ENCODE measurements at places on chromosomes 3 and 15. TPM values are rescaled to one million over a fixed set of nuclear protein-coding genes. Genes with fewer than 3 reads are reported as not detected.

Gene SLC6A1
- total RNA-seq, result 61.1 TPM

- DNase-seq, result no peak
Observed at GRCh38 chr3:131712662-131713061, 209.9 kb upstream of the MRPL3 start.

DNA sequence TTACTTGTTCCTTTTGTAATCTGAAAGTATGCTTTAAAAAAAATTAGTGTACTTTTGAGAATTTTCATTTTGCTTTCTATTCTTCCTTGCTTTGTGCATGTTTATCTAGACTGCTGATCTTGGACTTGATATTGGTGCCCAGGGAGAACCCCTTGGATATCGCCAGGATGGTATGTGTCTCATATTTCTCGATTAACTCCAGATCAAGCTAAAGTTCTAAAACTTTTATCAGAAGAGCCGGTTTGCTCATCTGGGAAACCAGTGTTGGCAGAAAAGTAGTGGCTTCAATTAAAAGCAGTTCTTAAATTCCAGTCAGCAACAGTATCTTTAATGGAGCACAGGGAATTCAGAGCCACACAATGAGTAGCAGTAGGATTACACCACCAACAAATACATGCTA lies 38.6 kb downstream of the CTNNB1 start:
- DNase-seq, result no peak

Gene UTS2B
- 1.6 TPM for total RNA-seq

- no peak for DNase-seq
Observed at GRCh38 chr3:129690963-129691362, 84.5 kb upstream of the PLXND1 start.

Gene MAP1A
- 35.7 TPM for total RNA-seq

DNA sequence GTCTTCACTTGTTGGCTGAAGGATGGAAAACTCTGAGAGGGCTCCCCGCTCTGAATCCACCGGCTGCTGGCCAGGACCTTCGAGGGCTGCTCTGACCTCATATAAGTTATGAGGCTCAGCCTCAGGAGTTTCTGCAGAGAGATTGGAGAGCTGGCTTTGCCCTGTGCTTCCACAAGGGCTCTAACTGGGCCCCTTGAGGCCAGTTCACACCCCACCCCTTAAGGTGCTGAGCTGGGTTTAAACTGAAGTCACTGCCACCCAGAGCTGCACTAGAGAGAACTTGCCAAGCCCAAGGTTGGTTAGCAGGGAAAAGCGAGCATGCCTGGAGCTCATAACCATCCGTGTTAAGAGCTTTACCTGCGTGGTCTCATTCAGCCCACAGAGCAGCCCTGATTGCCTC lies 2.8 kb upstream of the CCDC33 start:
- no peak for DNase-seq

- no peak for DNase-seq
Observed at GRCh38 chr3:110413266-110413665, 658.4 kb upstream of the NECTIN3 start.

DNA sequence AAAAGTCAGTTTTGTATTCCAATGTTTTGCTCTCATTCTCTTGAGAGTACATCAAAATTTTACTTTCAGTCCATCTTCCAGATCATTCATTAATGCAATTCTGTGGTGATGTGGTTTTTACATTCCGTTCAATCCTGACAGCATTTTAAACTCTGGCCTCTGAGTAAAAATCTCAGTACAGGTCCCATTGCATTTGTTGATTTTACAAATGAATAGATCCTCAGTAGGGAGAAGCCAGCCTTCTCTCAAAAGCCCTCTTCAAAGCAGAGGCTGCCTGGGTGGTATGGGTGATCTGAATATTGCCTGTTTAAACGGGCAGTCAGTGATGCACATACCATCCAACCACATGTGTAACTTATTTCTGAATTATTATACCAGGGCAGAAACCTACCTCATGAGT lies 72.5 kb upstream of the TSC22D2 start:
- no peak for DNase-seq

DNA sequence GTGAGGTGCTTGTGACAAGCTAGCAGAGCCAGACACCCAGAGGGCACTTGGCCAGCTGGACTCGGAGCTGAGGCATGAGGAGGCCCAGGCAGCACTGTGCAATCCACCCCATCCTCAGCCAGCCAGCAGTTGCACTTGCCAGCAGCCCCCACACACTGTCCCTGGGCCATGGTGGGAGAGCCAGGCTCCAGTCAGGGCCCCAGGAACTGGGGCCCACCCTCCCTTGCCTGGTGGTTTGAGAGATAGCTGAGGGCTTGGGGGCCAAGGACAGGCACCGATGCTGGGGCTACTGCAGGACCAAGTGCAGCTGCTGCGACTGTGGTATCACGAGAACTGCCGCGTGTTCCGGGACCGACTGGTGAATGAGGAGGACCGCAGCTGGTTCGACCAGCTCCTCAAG lies 63.5 kb downstream of the DNAH1 start:
- DNase-seq, result no peak

Gene GABRB3
- total RNA-seq, result 124 TPM

DNA sequence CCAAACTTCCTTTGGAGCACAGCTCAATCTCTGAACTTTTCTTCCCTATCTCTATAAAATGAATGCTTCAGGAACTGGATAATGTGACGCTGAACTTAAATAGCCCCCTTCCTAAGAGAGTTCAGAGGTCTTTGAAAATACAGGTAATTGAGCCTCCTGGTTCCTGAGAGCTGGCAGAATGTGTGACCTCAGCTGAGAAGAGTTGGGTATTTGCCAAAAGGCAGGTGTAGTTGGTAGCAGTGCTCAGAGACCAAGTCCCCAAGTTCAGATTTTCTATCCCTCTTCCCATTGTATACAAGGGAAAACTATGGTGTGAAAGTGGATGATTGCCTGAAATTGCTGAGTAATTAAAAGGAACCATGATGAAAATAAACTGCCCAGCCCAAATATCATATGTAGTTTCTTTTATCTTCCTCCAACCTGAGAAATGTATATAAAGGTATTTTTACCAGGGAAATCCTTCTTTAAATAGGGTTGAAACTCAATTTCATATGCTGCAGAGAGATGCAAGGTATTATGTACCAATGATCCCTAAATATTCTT lies 154.6 kb upstream of the ICE2 start:
- DNase-seq, result no peak

Gene LNP1
- total RNA-seq, result 6.4 TPM

Gene ISLR
- total RNA-seq, result 8.9 TPM

GRCh38 chr3:17238023-17238422 lies 353.3 kb downstream of the PLCL2 start:
- no peak for DNase-seq

DNA sequence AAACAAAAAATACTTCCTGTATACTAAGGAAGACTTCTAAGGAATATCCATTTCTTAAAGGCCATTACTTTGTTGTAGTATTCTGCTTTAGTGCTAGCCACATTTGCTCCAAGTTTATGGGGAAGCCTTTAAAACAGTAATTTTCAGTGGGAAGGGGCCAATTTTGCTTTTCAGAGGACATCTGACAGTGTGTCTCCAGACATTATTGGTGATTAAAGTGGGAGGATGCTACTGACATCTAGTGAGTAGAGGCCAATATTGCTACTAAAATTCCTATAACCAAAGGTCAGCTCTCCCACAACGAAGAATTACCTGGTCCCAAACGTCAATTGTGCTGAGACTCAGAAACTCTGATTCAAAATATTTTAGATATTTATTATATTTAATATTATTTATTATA lies 24.8 kb downstream of the SLC28A2 start:
- no peak for DNase-seq

DNA sequence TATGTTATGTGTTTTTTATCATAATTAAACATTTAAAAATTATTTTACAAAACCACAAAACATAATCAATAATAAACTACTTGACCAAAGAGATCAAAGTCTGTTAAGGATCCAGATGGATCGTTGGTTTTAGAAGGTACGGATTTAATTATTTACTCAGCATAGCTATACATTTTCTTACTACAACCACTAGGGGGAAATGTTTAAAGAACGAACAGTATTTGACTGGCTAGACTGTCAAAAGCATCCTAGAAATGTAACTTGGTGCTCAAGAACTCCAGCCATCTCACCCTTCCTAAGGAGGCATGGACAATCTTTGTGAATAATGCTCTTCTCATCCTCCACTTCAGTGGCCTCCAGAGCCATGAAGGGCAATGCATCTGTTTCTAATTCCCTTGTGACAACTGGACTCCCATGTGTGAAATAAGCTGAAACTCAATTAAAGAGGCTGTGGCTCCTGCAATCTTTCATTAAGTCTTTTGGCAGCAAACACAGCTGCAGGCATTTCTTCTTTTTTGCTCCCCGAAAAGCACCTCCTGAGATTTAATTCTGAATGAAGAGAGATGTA lies 94.7 kb upstream of the TUSC7 start:
- DNase-seq, result no peak

- peak; percentile 47 for DNase-seq
Observed at GRCh38 chr15:63872759-63873510, 39.2 kb upstream of the HERC1 start.

Gene GOLGA6D
- total RNA-seq, result not detected

Gene OR4M2
- total RNA-seq, result not detected

- DNase-seq, result no peak
Observed at GRCh38 chr3:60046210-60046609, 996.4 kb upstream of the CFAP20DC start.

Gene KNG1
- not detected for total RNA-seq

Gene CHRFAM7A
- total RNA-seq, result 3.9 TPM

GRCh38 chr3:97863031-97863430 lies 41.2 kb downstream of the CRYBG3 start:
- no peak for DNase-seq

Gene GOLGA8G
- not detected for total RNA-seq

- DNase-seq, result no peak
Observed at GRCh38 chr3:142027735-142028134, 121.6 kb downstream of the TFDP2 start.

DNA sequence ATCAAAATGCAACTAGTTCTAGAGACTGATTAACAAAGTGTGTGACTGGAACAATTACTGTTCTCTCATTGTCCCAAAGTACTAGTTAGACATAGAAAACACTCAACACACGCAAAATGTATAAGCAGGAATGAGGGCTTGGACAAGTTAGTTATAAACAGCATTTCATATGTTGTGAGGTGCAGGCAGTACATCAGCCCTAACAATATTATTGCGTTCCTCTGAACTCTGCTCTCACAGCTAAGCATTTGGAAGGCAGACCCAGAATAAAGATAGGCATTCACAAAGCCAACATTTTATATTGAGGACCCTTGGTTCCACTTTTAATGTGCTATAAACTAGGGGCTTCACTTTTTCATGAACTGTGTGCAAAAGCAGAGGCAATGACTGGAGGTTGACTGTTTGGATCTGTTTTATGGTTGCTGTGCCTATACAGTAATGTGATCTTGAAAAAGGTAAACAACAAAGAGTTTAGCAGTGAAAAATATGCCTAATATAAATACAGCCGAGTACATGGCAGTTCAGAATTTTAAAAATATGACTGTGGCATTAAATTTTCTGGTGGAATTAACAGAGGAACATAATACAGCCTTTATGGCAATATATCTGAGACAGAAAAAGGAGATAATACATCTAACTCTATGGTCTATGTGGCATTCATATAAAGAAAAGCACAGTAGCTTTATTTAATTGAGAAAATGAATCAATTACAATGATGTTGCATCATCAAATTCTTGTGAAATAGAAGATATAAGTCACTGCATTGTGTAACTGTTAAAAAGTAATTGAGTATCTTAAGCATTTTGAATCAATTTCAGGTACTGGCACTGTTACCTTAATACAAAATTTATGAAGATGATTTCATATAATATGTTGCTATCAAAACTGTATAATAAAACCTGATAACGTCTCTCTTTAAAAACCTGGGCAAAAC lies 80.0 kb upstream of the SKOR1 start:
- DNase-seq, result no peak

GRCh38 chr3:66703501-66703900 lies 202.7 kb upstream of the LRIG1 start:
- no peak for DNase-seq

DNA sequence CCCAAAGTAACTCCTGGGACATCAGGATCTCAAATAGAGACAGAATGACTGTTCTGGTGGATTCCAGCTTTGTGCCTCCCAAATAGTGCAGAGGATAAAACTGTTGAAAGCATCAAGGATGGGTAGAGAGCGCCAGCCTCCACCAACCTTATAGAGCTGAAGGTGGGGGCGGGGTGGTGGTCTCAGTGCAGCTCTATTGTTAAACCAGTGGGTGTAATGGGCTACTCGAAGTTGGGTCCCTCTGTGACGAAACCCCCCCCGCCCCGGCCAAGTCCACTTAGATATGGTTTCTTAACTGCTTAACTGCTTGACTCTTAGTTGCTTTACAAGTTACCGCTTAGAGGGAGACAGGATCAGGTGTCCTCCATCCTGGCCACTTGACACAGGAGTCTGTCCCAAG lies 22.7 kb downstream of the DHX30 start:
- DNase-seq, result no peak

GRCh38 chr3:85950435-85950834 lies 991.6 kb downstream of the CADM2 start:
- DNase-seq, result no peak

DNA sequence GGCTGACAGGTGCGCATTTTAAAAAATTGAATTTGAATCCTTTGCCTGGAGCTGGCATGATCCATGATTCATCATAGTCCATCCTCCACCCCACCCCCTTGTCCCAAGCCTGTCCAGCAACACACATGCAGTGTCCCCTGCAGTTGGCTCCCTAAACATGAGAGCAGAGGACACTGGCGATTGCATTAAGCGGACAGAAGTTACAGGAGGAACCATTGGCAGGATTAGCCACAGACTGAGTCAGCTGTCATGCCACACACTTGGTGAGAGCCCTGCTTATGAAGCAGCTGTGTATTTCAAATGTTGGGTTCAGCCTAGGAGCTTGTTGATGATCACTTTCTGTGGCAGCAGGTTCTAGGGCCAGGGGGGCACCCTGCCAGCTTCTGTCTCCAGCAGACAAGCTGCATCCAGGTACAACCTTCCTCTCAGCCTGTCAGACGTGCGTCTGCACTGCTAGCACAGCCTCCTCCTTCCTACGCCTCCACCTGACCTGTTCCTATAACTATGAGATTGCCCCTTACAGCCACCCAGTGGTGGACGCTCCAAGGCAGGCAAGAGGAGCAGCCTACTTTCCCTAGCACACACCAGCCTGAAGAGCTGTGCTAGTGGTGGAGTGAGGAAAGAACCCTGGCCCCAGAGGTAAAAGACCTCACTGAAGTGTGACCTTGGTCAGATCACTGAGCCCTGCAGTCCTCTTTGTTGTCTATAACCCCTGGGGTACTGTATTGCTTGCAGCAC lies 121.9 kb downstream of the SLCO3A1 start:
- DNase-seq, result no peak

- no peak for DNase-seq
Observed at GRCh38 chr3:49602049-49602554, 47.8 kb downstream of the BSN start.

Gene SELENOS
- 40.1 TPM for total RNA-seq

DNA sequence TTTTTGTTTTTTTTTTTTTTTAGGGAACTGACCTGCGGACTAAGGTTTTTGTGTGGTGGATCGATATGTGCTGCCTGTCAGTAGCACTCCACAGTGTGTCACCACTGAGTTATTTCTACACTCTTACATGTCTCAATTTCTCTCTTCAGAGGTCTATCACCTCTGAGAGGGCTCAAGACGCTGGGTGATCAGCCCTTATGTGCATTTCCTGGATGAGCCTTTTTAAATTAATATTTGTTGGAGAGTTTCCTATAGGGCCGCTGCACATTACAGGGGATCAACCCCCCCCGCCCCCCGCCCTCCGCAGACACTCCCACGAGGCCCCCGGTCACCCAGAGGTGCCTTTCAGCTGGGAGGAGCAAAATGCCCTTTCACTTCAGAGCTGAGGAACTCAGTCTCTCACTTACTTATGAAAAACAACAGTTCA lies 34.5 kb upstream of the AP4E1 start:
- no peak for DNase-seq

Gene STRIT1
- total RNA-seq, result not detected

Gene DAPK2
- total RNA-seq, result 5.0 TPM

Measured in occipital lobe (tissue), 3 donors.